ENCODE measurements at places on chromosomes 11 and 22.

DNA sequence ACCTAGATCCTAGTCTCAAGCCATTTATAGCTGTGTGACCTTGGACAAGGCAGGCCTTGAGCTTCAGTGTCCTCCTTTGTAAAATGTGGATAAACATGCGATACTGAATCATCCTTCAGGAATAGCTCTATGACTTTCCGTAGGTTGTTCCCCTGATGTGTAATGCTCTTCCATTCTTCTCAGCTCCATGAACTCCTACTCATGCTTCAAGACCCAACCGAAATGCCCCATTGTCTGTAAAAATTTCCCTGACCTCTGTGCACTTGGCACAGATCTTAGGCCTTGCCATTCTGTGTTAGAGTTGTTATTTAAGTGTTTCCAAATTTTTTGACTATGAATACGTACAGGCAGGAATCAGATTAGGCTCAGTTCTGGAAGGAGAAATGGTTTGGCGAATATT is 3.3 kb upstream of the BEST1 start:
- DNase-seq, result no peak

DNA sequence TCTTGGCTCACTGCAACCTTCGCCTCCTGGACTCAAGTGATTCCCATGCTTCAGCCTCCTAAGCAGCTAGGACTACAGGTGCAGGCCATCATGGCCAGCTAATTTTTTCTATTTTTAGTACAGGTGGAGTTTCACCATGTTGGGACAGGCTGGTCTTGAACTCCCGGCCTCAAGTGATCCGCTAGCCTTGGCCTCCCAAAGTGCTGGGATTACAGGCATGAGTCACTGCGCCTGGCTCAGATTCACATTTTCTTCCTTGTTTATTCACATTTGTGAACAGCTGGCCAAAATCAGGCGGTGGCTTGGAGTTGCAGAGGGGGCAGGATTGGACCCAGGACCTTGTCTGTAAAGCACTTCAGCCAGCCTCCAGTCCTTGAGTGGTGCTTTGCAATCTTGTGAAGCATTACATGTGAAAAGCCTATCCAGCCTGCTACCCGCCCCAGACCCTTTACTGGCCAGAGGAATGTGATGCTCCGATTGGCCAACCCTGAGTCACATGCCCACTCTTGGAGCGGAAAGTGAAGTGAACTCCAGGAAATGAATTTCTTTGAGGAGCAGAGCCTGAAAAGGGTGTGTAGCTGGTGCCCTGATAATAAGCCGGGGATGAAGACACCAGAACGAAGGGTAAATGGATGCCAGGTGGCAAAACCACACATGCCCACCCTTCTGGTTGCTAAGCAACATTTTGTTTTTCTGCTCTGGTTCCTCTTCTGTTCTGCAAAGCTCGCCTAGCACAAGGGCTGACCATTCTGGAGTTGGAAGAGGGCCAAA is 62.6 kb upstream of the PTPRJ start:
- DNase-seq, result peak; percentile 15

DNA sequence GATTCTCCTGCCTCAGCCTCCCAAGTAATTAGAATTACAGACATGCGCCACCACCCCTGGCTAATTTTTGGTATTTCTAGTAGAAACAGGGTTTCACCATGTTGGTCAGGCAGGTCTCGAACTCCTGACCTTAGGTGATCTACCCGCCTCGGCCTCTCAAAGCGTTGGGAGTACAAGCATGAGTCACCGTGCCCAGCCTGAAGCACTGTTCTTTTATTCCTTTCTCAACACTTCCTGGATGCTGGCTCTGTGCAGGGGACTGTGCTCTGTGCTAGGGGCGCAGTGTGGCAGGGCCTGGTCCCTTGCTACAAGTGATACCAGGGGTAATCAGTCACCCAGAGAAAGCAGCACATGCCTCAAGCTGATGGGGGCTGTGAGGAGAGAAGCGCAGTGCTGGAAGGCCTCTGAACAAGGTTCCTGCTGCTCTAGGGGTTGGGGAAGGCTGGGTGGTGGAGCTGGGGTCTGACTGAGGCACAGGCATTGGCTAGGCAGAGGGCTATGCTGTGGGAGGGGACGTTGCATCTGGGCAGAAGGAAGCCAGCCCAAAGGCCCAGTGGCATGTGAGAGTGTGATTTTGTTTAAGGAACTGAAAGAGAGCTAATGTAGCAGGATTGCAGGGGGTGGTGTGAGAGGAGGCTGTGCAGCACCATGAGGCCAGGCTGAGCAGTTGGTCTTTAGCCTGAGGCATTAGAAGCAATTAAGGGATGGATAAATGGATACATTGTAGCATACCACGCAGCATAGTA is 42.5 kb downstream of the CABIN1 start:
- DNase-seq, result no peak

GRCh38 chr11:68889948-68890446 is 13.6 kb downstream of the MRPL21 start:
- DNase-seq, result no peak

- no peak for DNase-seq
These were observed 11.2 kb upstream of the ACR start for GRCh38 chr22:50726643-50727340.

DNA sequence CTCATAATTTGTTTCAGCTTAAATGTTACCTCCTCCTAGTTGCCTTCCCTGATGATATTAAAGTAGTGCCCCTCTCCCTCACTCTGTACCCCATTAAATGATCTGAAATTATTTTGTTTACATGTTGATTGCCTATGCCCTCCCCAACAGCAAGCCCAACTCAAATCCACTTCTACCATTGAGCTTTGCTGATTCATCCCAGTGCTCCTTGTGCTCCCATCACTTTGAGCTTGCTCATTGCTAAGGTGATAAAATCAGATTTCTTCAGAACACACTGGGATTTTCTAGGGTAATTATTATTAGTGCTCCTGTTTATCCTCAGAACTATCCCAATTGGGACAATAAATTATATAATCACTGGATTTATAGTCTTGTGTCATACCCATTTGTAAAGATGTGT is 8.4 kb upstream of the DDX6 start:
- no peak for DNase-seq

GRCh38 chr11:72293910-72294615 is 50.1 kb upstream of the PHOX2A start:
- DNase-seq, result no peak

DNA sequence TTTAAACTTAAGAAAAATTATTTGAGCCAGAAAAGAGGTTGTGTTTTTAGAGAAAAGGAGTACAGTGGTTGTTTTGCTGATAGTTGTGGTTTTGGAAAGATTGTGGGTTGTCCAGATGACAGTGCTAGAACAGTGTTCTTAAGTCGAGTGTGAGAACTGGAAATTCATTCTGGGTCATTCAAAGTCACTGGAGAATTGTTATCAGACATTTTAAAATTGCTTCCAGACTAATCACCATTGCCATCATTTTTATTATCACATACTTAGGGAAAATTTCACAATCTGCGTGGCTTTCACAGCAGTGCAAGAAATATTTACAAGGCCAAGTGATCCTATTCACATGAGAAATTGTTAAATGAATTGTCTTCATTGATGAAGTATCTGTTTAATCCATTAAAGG is 242.2 kb upstream of the DDI1 start:
- no peak for DNase-seq

DNA sequence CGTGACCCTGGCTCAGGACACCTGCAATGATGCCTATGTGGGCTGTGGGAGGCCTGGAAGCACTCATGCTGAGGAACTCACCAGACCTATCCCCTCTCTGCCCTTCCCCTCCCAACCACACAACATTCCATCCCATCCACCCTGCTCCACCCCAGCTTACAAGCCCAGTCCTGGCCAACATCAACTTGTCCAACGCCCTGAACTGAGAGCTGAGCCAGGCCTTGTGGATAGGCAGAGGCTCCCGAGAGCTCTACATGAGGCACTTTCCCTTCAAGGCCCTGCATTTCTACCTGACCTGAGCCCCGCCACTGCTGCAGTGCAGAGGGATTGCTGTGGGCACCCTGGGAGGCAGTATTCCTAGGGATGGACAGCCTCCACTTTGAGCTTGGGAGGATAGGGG is 112.4 kb downstream of the PDE2A start:
- no peak for DNase-seq

DNA sequence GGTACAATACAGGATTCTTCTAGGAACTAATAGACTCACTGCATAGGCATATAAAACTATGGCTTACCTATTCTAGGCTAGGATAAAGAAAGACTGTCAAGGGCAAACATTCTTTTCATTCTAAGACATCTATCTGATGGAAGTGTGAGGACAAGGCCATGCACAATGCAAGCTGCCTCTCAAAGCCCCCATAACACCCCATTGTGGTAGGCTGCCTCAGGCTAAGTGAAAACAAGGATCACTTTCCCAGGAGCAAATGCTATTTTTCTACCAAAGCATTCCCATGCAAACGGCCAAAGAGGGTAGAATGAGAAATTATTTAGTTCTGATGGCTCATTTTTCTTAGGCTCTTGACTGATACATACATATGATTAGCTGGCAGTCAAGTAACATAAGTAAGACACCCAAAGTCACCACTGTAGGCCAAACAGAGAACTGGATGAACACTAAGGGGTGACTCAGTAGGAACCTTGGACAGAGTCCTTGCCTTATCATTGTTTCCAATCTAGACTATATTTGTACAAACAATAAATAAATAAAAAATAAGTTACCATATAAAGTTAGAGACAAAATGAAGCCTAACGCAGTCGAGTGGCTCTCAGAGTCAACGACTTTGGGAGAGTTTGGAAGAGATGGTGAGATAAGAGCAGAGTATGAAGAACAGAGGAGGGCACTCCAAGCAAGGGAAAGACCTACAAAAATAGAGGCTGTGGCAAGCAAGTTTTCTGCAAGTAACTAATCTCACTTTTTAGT is 303.6 kb downstream of the SBF2 start:
- no peak for DNase-seq

GRCh38 chr11:59115553-59115952 is 8.5 kb downstream of the FAM111B start:
- DNase-seq, result no peak

- DNase-seq, result no peak
These were observed 46.7 kb downstream of the TIMP3 start for GRCh38 chr22:32848226-32848625.

- peak; percentile 78 for DNase-seq
These were observed 1.5 kb downstream of the MIAT start for GRCh38 chr22:26658671-26659478.

DNA sequence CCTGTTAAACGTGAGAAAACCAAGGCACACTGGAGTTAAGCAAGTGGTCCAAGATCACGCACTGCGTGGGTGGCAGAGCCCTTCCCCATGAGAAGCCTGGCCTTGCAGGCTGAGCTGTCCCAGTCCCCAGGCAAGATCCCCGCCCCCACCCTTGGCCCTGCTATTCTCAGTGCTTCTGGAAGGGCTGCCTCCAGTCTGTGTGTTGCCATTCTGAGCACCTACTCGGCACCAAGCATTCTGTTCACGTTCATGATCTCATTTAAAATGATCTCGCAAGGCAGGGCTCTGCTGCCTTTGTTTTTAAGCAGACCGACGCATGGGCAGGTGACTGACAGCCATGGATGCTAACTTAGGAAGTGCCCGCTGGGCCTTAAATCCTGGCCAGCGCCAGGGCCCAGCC is 62.8 kb downstream of the PHF21B start:
- DNase-seq, result no peak

DNA sequence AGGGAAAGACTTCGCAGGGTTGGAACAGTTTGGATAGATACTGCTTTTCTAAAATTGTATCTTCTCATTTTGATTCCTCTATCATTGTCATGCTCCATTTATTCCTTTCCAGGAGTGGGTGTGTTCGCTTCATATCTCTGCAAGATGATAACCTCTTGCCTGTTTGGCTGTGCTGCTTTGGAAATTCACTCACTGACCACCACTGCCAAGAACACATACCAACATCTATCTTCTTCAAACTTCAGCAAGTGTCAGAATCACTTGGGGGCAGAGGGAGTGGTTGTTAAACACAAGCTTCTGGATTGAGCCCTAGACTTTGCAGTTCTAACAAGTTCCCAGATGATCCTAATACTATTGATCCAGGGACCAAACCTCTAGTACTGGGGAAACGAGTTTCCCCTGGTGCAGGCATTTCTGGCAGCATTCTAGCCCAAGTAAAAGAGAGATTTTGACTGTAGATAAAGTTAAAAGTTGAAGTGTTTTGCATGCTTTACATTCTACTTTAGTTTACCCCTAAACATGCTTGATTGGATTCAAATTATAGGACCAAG is 11.5 kb upstream of the DKK3 start:
- DNase-seq, result no peak

- no peak for DNase-seq
These were observed 594.8 kb upstream of the B3GAT1 start for GRCh38 chr11:135006800-135007199.

DNA sequence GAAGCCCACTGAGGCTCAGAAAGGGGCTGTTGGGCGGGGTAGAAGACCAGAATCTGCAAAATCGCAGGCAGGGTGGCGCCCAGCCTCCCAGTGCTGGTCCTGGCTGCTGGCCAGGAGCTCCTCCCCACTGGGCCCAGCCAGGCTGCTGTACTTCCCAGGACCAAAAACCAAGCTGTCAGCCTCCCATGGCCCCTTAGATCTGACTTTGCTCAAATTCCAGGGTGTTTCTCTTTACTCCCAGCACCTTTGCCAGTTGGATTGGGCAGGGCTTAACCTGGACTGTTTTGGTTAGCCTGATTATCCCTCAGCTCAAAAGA is 44.2 kb upstream of the WEE1 start:
- DNase-seq, result no peak

GRCh38 chr11:101323997-101324396 is 194.4 kb upstream of the PGR start:
- DNase-seq, result no peak

DNA sequence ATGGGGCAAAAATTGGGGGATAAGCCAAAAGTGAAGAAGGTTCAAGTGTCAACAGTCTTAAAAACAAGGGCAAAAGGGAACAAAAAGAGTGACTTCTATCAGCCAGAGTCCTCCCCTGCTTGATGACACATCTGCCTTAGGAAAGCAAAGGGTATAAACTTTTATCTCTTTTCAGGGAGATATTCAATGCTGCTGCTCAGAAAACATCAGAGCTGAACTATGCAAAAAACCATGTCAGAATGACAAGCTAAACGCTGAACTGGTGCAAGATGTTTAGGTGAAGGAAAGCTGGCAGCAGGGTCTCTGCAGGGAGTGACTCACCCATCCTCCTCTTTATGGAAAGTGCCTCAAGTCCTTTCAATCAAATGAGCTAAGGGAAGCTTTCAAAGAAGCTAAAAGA is 24.7 kb downstream of the ALG9 start:
- DNase-seq, result no peak

DNA sequence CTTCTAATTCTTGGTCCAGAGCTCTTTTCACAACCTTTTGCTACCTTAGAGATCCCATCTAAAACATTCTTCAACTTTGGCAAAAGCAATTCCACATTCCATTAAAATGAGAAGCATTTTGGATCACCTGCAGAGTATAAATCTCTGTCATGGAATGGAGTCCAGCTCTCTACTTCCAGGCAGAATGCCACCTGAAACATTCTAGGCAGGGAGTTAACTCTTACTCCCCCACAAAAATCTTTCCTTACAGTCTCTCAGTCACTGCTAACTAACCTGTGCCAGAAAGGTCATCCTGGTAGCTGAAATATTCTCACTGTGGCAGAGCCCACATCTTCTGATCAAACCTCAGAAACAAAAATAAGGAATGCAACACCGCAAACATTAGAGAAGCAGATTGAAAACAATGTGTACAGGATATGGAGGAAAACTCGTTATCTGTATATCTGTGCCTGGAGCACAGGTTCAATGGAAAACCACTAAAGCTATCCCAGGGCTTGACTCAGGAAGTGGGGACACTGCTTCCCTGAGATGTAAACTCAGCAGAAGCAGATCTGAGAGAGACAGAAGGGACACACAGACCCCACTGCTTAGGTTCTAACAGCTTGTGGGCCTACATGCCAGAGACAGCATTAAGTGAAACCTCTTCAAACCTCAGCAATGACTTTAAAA is 78.9 kb downstream of the KCNC1 start:
- no peak for DNase-seq

- DNase-seq, result no peak
These were observed 139.6 kb downstream of the TRIM44 start for GRCh38 chr11:35802221-35802620.

Data from RCC 7860 (cell line).